ENCODE measurements at places on chromosomes 1 and 21. TPM values are rescaled to one million over a fixed set of nuclear protein-coding genes. Genes with fewer than 3 reads are reported as not detected.

The FNDC10 gene
- total RNA-seq, result 7.5 TPM

The SLC44A3 gene
- total RNA-seq, result not detected

The GMEB1 gene
- 35.5 TPM for total RNA-seq

The RGS13 gene
- total RNA-seq, result not detected

The SLC6A9 gene
- 1.9 TPM for total RNA-seq

The POGK gene
- 39.8 TPM for total RNA-seq

The PLCH2 gene
- 11.8 TPM for total RNA-seq

The PGLYRP3 gene
- not detected for total RNA-seq

The EPHA2 gene
- not detected for total RNA-seq

The RAB3B gene
- total RNA-seq, result 0.08 TPM

The TCEA3 gene
- total RNA-seq, result 12.1 TPM

The TBX19 gene
- total RNA-seq, result 2.1 TPM

The XCL2 gene
- total RNA-seq, result 41.8 TPM

The COL16A1 gene
- not detected for total RNA-seq

The CDC20 gene
- total RNA-seq, result 232 TPM

The HES4 gene
- 0.50 TPM for total RNA-seq

The SH2D2A gene
- total RNA-seq, result 86.7 TPM

The CPLANE2 gene
- total RNA-seq, result 5.1 TPM

The OR6N1 gene
- not detected for total RNA-seq

The CLDN17 gene
- not detected for total RNA-seq

The CLCNKB gene
- not detected for total RNA-seq

The NOTCH2NLA gene
- 21.9 TPM for total RNA-seq

The FAM163A gene
- not detected for total RNA-seq

The NOS1AP gene
- not detected for total RNA-seq

The NFYC gene
- total RNA-seq, result 71.5 TPM

The RHD gene
- 0.10 TPM for total RNA-seq

The INSRR gene
- 0.21 TPM for total RNA-seq

The HES3 gene
- total RNA-seq, result not detected

The KLHL21 gene
- 23.0 TPM for total RNA-seq

The CSMD2 gene
- not detected for total RNA-seq

The TNFRSF8 gene
- total RNA-seq, result 0.97 TPM

The CFHR5 gene
- total RNA-seq, result not detected

The HSF2BP gene
- 0.24 TPM for total RNA-seq

The DISC1 gene
- total RNA-seq, result 12.6 TPM

The GNG4 gene
- 0.23 TPM for total RNA-seq

The LCE1A gene
- not detected for total RNA-seq

The SRP9 gene
- 240 TPM for total RNA-seq

The ADAM30 gene
- total RNA-seq, result not detected

The ABL2 gene
- 7.5 TPM for total RNA-seq

The TLCD4 gene
- total RNA-seq, result not detected

The KRTCAP2 gene
- 170 TPM for total RNA-seq

The FASLG gene
- 6.5 TPM for total RNA-seq

The SLC9C2 gene
- total RNA-seq, result not detected

The CD5L gene
- not detected for total RNA-seq

The SLC35F3 gene
- 34.4 TPM for total RNA-seq

The C1orf210 gene
- total RNA-seq, result not detected

The TEX38 gene
- not detected for total RNA-seq

The LORICRIN gene
- total RNA-seq, result not detected

All from activated CD8-positive, alpha-beta T cell treated with anti-CD3 and anti-CD28 coated beads, Interleukin-2, amount 10 ng/mL, durations not matched to agents 7 days and 5 days (primary cell).